ENCODE measurements at places on chromosomes 12 and 14.
A peak's percentile ranks its signal among the peaks of the same experiment; 100 is the strongest.

DNA sequence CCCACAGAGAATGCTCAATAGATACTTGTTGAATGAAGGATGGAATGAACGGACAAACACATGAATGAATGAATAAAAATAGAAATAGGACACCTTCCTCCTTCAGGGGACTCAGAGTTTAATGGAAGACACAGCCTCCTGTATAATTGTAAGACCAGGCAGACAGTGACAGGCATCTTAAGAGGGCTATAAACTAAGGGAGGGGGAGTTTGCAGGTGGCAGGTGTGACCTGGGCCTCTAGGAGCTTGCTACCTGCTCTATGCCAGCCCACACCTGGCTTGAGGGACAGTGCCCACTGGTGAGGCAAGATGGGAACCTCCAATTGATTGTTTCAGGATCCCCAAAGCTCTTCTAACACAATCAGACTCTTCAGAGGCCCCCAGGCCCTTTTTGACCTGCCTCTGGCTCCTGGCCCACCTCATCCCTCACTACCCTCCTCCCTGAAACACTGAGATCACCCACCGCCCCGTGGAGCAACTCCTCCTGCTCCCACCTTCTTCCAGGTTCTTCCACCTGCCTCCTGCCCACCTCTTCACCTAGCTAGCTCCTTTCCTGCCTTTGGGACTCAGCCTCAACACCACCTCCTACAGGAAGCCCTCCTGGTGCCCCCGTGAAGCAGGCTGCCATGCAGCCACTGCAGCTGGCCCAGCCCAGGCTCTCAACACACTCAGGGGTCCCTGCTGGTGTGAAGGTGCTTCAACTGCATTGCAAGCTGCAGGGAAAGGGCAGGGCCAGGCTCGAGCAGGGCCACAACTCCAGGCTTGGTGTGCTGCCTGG lies 9.4 kb downstream of the SERPINA3 start:
- DNase-seq, result no peak

DNA sequence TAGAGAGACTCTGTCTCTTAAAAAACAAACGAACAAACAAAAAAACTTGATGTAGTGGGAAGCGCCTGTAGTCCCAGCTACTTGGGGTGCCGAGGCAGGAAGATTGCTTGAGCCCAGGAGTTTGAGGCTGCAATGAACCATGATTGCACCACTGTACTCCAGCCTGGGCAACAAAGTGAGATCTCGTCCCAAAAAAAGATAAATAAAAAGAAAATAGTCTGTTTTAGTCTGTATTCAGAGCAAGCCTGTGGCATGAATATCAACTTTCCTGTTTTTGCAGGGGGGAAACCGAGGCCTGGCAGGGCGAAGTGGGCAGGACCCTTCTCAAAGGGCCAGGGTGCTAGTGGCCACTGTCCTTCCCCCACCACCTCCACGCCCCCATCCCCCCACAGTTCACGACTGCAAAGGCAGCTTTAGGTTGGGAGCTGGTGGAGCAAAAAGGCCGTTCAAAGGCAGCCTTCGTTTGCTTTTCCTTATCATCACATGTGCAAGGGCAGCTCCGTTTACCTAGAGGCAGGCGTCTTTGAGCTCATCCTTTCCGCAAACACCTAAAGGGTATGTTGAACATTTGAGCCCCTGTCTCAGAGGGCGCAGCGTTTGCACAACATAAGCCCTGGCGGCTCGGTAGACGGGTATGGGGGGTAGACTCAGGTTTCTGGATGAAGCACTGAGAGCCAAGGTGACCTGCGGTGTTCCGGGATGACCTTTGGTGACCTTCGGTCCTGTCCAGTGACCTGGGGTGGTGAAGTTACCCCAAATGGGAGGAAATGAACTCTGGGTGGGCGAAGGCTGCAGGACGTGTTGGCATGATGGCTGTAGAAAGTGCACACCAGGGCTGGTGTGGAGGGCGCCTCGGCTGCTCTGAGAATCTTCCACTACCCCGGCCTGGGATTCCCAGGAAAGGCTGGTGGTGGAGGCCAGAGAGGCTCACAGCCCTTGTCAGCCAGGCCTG lies 8.7 kb upstream of the MEG3 start:
- no peak for DNase-seq

- no peak for DNase-seq
These were observed at the start of gene CLEC2D for GRCh38 chr12:9669534-9669933. Gene CLEC2D, plus strand, starts transcription at chr12:9669713. Its CDS starts 22 bp downstream, at chr12:9669735.

GRCh38 chr12:108565976-108566375 lies 3.6 kb downstream of the ISCU start:
- peak; percentile 82 for DNase-seq
